Stimulated activated naive CD8-positive, alpha-beta T cell treated with anti-CD3 and anti-CD28 coated beads, Interleukin-15, Interleukin-2, amounts not matched to agents 100 U/mL and 50 U/mL, for 24 hours (primary cell): ENCODE measurements at places on chromosomes 12 and 14.

DNA sequence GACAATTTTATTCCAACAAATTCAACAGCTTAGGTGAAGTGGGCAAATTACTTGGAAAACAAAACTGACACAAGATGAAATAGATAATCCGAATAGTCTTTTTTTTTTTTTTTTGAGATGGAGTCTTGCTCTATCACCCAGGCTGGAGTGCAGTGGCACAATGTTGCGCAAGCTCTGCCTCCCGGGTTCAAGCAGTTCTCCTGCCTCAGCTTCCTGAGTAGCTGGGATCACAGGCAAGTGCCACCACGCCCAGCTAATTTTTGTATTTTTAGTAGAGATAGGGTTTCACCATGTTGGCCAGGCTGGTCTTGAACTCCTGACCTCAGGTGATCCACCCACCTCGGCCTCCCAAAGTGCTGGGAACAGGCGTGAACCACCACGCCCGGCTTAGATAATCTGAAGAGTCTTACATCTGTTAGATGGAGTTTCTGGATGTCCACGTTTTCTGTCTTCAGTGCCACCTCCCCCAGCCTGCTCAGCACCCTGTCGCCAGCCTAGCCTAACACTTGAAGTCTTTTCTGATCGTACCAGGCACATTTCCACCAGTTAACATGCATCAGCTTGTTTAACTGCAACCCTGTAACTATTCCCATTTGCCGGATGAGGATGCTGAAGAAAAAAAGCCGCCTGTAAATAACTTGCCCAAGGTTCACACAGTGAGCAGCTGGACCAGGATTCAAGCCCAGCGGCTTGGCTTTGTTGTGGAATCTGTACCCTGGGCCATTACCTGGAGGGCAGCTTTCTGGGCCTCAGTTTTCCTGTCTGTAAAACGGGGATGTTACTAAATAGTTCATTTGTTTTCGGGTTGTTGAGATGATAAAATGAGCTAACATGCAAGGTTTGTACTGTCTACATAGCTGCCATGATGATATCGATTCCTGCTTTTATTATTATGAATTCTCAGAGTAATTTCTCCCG is 26.4 kb downstream of the FBRSL1 start:
- no peak for DNase-seq

- DNase-seq = no peak
These were observed 114.2 kb upstream of the ARHGAP5 start for GRCh38 chr14:31962920-31963319.

DNA sequence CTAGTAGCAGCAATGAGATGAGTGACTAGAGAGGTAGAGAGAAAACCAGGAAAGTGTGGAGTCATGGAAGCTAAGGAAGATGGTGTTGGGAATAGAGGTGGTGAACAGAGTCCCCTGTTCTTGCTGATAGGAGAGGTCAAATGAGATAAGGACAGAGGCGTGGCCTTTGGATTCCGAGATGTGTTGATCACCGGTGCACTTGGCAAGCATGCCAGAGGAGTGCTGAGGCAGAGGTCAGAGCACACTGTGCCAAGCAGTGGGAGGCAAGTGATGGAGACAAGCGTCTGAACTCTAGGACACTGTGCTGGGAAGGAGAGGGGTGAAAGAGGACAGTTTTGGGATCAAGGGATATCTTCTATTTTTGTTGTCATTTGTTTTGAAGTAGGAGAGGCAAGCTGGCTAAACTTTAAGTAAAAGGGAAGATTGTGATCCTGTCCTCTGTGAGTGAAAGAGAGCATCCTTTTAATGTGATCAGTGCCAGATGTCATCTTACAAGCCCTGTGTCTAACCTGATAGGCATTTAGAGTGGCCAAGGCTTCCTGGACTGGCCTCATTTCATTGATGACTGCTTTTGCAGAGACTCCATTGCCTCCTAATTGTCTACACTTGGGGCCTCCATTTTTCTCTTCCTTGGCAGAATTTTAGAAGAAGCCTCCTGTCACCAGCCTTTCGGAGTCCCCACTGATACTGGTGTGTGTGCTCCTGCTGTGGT is 336.4 kb downstream of the CACNA1C start:
- DNase-seq = no peak

- DNase-seq = no peak
These were observed 28.0 kb upstream of the PWP1 start for GRCh38 chr12:107657621-107658020.

DNA sequence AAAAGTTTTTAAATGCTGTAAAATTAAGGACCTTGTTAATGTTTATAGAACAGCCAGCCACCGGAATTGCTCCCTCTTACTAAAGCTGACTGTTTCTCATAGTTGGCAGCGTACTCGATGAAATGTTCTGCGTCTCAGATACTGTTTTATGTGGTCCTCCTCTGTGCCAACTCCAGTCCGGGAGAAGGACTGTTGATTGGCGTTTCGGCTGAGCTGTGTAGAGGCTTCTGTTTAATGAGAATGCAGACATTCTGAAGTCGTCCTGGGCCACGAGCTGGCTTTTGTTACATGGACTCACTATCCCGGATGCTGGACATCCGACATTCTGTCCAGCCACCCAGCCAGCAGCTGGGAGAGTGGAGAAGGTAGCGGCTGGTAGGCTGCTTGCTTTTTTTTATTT is 75.4 kb downstream of the WDR20 start:
- DNase-seq = no peak
